ENCODE measurements at places on chromosomes 1 and 21.

- DNase-seq = no peak
These were observed 11.4 kb downstream of the DEPDC1 start for GRCh38 chr1:68485431-68486022.

DNA sequence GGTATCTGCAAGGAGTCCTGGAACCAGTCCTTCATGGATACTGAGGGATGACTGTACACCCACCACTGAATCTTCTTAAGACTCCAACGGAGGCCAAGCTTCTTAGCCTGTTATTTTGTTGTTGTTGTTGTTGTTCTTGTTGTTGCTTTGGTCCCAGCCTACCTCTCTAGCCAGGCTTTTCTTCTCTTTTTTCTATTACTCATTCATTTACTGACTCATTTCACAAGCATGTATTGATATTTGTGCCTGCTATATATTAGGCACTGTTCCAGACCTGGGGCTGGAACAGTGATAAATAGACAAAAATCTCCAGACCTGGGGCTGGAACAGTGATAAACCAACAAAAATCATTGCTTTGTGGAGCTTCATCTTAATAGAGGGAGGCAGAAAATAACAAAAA is 20.4 kb downstream of the CENPF start:
- no peak for DNase-seq

DNA sequence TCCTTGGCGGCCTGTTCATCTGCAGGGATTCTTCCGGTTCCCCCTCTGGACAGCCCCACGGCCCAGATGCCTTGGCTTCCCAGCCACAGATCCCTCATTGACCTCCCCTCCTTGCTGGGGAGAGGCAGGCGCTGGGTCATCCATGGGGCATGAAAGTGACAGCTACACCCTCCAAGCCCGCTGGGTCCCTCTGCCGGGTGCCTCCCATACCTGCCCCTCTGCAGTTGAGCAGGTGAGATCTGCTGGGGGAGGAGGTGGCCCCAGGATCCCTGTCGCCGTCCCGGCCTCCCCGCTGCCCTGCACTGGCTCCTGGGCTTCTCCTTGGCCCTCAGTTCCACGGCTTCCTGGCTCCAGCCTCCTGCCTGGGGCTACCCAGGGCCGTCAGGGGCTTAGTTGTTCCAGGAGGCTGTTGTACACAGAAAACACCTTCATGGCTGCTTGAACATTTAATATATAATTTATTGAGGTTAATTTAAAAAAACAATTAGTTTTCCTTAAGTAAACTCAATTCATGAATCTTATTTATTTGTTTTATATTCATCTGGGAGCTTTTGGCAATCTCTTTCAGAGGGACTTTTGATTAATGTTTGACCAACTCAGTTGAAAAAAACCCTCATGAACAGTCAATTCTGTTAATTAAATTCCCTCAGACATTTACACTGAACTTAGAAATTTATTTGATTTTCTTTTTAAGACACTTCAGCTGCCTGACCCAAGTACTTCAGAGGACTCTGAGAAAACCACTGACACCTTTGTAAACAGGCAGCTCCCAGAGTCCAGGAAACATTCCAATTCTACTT is 67.6 kb upstream of the ABCG1 start:
- no peak for DNase-seq

GRCh38 chr1:163826500-163826899 is 504.7 kb downstream of the NUF2 start:
- DNase-seq = no peak

DNA sequence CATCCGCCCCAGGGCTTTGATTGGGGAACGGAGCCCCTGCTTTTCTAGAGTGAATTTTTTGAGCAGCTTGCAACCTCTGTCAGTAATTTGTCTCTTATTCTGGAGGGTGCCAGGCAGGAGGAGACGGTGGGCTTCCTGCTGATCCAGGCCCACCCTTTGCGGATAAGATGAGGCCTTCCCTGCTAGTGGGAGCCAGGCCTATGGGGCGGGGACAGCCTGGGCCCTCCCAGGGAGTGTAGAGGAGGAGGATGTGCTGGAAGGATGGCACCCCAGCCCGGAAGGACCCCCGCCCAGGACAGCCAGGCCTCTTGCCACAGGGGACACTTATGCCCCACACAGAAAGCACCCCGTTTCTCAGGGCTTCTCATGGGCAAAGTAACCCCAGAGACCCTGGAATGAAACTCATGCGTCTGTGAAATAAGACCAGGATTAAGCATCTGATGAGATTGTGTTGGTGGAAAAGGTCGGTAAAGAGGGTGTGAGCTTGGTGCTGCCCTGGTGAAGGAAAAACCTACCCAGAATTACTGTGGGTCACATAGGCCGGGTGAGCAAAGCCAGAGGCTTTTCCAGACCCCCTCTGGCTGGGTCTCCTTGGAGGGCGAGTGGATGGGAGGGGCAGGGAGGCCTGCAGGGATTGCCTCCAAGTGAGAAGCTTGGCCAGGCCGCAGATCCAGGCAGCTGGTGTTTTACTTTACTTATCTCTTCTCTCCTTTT is 118.7 kb downstream of the SIK1 start:
- no peak for DNase-seq

DNA sequence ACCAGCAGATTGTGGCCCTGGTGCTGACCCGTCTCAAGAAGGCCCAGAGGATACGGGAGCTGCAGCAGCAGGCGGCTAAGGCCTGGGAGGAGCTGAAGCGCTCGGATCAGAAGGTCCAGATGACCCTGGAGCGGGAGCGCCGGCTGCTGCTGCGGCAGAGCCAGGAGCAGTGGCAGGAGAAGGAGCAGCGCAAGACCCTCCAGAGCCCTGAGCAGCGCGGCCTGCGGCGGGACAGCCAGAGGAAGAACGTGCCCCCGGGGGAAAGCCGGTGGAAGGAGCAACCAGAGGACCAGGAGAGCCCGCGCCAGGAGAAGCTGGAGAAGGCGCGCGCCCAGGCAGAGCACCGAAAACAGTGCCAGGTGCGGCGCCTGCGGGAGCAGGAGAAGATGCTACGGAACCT is 1.0 kb downstream of the CCDC185 start:
- no peak for DNase-seq

DNA sequence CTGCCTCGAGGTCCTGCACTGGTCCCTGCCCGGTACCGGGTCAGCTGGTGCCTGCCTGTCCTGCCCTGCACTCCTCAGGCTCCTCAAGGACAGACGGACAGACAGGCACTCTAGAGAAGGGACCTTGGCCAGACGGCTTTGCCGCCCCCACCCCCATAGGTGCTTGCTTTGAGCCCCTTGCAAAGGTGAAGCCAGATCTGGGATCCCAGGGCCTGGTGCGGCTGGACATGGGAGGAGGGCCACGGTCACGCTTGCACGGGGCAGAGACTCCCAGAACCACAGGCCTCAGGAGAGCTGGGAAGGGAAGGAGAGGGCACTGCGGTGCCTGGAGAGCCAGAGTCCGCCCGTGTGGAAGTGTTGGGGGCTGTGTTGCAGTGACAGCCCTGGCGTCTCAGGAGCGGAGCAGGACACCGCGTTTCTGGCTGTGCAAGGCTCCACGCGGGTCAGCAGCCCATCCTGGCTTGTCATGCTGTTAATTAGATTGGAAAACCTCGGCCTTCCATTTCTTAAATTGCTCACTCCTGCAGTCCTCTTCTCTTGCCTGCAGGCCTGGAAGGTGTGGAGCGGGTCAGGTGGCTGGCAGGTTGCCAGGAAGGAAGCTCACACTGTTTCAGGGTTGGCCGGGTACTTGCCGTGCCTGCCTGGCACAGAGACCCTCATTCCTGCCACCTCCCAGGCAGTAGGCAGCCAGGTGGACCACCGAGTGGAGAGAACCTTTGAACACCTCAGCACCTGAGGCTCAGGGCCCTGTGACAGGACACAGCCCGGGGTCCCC is 16.3 kb downstream of the COL18A1 start:
- DNase-seq = no peak

- no peak for DNase-seq
These were observed 10.3 kb downstream of the CPLANE2 start for GRCh38 chr1:16226490-16227179.

DNA sequence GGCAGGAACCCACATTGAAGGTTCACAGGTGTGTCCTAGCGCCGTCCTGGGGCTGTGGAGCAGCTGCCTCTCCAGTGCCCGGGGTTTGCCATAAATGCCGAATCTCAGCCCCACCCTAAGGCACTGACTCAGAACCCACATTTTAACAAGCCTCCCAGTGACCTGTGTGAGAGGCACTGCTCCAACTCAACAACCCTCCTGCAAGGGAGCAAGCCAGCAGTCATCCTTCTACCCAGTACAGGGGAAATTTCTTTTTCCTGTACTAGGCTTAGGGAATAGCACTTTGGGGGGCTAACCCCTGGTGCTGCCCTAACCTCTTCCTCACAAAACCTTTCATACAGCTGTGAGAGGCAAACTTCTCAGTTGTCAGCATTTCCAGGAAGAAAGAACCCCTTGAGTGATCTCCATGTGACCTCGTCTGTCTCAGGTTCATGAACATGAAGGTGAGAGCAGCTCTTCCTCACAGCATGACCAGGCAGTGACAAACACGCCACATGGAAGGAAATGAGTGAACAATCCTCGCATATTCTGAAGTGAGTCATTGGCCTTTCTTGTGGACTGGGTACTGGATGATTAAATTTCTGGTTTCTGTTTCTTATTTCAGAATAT is 11.4 kb upstream of the BCAR3 start:
- DNase-seq = no peak

- DNase-seq = no peak
These were observed 11.5 kb downstream of the PLEKHA6 start for GRCh38 chr1:204348242-204348641.

DNA sequence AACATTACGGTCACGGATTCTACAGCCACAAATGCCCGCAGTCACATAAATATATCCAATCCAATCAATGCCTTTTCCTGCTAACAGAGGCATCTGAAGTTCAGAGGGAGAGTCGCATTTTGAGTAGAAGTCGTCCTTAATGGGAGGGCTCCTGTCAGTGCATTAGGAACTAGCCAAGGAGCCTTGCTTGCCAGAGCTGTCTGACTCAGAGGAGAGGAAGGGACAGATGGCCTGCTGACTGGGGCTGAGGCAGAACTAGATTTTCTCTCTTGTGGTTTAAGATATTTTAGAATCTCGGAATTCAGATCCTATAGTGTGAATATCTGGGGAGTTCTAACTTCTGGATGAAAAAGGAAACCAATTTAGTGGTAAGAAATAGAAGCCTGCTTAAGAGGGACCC is 10.6 kb downstream of the XKR8 start:
- no peak for DNase-seq

DNA sequence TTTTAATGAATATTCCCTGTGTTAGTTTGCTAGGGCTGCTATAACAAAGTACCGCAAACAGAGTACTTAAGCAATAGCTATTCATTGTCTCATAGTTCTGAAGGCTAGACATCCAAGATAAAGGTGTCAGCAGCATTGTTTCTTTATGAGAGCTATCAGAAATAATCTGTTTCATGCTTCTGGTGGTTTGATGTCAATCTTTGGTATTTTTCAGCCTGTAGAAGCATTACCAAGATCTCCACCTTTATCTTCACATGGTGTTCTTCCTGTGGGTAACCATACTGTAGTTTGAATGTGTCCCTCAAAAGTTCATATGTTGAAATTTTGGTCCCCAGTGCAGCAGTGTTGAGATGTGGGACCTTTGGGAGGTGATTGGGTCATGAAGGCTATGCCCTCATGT is 7.4 kb downstream of the RBM11 start:
- no peak for DNase-seq

DNA sequence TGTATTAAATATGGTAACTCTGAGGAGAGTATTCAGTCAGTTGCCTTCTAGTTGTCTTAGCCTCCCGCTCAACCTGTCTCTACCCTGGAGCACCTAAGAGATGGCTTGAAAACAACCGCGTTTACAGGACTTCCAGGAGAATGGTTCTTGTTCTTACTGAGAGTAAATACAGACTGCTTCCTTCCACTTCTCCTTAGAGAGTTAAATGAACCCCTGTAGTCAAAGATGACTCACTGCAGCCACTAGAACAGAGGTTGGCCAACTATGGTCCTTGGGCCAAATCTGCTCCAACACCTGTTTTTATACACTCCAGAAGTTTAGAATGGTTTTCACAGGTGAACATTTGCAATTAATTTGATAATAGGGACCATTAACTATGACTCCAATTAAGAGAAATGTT is 60.1 kb upstream of the ASB17 start:
- no peak for DNase-seq

DNA sequence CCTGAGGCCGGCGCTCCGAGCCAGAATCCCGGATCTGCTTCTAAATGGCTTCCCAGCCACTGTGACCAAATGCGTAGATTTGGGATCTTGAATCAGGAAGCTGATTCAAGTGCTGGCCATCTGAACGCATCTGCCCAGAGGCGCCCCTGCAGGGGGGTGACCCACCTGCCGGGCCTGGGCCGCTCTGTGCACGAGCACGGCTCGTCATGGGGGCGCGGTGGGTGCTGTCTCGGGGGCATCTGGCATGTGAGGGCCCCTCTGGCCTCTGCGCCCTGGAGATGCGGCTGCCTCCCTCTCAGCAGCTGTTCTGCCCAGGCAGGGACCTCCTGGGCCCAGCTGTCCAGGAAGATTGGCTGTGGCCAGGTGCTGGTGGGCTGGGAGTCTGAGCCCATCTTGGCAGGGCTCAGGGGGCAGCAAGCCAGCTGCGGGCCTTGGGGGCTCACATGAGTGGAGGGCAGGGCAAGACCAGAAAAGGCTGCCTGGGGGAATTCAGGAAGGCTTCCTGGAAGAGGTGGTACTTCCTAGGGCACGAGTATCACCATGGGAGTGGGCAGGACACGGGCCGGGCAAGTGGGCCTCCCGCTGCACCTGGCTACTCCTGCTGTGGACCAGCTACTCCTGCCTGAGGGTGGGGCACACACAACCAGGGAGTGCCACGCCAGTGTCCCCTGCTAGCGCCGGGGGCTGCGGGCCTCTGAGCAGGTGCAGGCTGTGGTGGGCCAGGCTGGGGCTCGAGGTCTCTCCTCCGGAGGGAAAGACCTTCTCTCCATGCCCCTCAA is 25.1 kb downstream of the PLCH2 start:
- DNase-seq = no peak

- DNase-seq = no peak
These were observed 5.6 kb downstream of the TMEM54 start for GRCh38 chr1:32895325-32896215.

DNA sequence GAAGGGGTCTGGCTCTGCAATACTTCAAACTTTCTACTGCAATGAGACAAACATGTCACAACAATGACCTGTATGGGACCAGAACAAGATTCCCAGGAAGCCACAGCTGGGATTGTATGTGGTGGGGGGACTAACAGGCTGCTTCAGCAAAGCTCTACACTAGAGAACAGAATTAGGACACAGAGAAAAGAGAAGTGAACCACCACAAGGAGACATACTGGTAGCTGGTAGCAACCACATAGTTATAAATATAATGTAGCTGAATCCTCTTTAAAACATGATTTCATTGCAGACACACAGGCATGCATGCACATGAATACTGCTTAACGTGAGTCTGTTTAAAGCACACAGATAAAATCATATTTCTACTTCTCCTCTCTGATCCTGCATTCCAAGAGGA is 3.5 kb upstream of the ILDR2 start:
- no peak for DNase-seq
